ENCODE measurements at places on chromosomes 7 and 10.
A peak's percentile ranks its signal among the peaks of the same experiment; 100 is the strongest.

DNA sequence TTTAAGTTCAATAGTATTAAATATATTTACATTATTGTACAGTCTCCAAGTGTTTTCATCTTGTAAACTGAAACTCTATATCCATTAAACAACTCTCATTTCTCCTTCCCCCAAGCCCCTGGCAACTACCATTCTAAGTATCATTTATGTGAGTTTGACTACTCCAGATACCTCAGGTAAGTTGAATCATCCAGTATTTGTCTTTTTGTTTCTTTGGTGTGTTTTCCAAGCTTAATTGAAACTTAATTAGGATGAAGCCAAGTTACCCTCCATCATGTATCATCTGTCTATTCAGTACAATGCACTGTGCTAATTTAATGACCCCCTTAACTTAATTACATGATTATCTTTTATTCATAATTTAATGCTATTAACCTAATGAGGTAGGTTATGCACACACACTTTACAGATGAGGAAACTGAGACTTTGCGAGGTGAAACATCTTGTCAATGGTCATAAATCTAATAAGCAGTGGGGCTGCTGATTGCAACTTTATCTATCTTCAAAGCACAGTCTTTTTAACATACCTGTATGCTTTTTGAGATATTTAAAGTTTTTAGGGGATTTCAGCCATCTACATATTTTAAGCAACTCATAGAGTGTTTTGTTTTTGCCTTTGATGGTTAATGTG lies 663 bp downstream of the MACC1 start:
- no peak for DNase-seq

DNA sequence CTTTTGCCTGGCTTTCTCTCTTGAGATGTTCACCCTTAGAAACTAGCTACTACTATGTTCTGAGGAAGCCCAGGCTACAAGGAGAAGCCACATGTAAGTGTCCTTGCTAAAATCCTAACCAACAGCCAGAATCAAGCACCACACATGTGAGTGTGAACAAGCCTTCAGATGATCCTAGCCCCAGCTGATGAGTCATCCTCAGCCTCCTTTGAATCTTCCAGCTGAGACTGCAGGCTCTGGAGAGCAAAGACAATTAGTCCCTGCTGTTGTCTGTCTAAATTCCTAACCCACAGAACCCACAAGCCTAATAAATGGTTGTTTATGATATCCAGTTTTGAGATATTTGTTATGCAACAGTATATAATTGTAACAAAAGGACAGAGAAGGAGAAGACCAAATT lies 92.8 kb upstream of the TAC1 start:
- no peak for DNase-seq

- DNase-seq = peak; percentile 6
Measured at GRCh38 chr7:88337572-88337971, 30.9 kb upstream of the STEAP4 start.

DNA sequence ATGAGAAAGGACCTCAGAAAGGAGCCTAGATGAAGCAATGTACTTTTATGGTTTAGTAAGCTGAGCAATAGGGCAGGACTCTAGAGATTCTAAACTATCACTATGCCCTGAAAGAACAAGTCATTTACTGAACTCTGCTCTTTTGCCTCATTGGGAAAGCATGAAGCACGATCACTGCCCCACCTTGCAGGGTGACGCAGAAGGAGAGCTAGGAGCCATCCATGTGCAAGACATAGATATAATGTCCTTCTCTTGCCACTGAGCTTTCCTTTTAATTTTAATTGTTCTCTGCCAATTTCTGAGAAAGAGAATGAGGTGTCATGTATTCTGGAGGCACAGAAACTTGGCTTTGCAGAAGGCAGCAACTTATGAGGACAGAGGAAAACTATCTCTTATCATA lies 108.3 kb downstream of the SORCS1 start:
- DNase-seq = no peak

DNA sequence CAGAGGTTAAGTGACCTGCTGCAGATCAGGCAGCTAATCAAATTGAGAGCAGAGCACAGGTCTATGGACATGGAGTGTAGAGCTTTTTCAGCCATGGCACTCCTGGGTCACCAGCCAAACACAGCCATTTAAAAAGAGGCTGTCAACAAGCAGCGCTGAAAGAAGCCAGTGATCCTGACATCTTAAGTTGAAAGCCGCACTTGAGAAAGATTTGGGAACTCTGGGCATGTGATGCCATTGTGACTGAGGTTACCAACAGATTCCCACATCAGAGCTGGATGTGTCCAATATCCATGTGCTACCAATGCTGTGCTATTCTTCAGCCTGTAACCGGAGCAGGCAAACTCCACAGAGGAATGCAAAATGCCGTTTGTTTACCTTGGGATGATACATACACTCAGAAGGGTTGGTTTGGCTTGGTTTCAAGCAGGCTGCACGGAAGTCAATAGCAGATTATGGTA lies 56.2 kb upstream of the ABLIM1 start:
- no peak for DNase-seq

DNA sequence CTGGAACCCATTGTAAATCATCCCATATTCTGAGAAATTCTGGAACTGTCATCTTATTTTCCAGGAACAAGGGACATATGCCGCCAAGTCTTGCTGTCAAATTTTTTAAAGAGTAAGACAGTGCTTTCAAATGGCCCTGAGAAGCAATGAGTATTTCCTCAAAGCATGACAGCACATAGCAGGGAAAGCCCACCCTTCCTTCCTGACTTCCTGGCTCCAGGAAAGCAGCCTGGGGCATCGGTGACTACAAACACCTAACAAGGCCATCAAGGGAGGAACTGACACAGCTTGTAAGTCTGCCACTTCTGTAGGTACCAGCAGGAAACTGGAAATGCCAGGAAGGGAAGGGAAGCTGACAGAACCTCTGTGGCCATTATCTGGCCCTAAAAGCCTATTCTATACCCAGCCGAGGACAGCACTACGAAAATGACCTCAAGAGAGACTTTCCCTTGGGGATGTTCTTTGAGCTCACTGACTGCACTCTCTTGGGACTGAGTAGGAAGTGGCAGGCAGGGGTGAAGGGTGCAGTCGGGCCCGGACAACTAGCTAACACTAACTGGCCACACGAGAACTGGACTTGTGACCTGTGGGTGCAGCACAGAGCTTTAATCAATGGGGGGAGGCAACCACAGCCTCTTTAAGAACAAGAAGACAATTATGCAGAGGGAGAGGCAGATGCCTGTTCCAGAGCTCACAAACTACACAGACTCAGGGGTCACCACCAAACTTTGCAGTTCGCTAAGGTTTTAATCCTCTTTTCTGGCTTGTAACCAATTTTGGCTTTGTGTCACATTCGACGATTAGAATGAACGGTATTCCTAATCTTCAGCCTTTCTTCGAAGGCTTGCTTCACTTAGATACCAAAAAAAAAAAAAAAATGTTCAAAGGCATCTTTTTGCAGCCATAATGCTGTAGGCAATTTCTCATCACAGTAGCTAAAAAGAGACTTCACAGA lies 52.0 kb downstream of the GRB10 start:
- DNase-seq = no peak

DNA sequence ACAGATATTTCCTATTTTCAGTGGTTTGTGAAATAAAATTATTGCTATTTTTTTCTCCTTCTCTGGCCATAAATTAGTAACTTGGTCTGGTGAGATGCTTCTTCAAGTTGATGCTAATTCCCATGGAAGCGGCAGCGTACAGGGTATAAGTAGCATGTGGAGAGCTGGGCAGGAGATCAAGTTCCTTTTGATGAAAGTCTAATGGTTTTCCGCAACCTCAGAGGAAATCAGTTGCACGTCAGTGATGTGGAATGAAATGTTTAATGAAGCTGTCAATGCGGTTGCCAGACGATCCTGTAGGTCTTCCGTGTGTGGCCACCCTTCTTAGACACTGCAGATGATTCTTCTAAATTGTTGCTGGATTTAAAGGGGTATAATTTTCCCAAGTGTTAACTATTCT lies 236.4 kb upstream of the GRM3 start:
- no peak for DNase-seq

GRCh38 chr10:21525367-21526187 lies at the start of gene SKIDA1:
SKIDA1 (minus strand) TSS chr10:21525682; CDS start chr10:21517822, 7,860 bp downstream.
- peak; percentile 45 for DNase-seq

- no peak for DNase-seq
Measured at GRCh38 chr7:3277604-3278572, 23.2 kb upstream of the SDK1 start.

- DNase-seq = no peak
Measured at GRCh38 chr7:101916876-101917275, 99.5 kb downstream of the CUX1 start.
